ENCODE measurements at places on chromosomes 2 and 18. TPM values are rescaled to one million over a fixed set of nuclear protein-coding genes. Genes with fewer than 3 reads are reported as not detected.

DNA sequence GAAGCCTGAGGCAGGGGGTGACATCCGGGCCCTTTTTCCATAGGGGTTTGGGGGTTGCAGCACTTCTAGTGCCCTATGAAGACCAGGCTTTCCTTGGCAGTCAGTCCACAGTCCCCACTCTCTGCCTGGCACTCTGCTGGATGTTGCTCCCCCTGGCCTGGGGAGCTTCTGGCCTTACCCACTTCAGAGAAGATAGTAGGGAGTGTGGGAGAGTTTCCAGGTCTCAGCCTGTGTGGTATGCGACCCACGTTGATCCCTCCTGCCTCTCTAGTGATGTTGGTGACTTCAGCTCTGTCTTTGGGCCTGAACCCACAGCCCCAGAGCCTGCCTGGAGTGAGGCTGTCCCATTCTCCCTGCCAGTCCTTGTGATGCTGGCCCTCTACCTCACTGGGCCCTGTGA is 105.6 kb downstream of the STPG4 start:
- DNase-seq: no peak
- peaks cover 9% of the 10 kb centered on the region for H3K4me1 ChIP-seq
- H3K27ac ChIP-seq: peak overlapping the region; percentile 56
- no peaks in the 10 kb centered on the region for H3K36me3 ChIP-seq
- no peak overlapping the region for H3K4me3 ChIP-seq

GRCh38 chr18:72995558-72995957 is 127.8 kb upstream of the NETO1 start:
- H3K36me3 ChIP-seq: no peaks in the 10 kb centered on the region
- DNase-seq: no peak
- no peak overlapping the region for H3K4me3 ChIP-seq
- no peak overlapping the region for H3K27ac ChIP-seq
- H3K27me3 ChIP-seq: no peaks in the 10 kb centered on the region
- H3K4me1 ChIP-seq: no peaks in the 10 kb centered on the region

GRCh38 chr2:54464341-54464740 is 8.2 kb downstream of the SPTBN1 start:
- peaks cover 85% of the 10 kb centered on the region for H3K4me1 ChIP-seq
- DNase-seq: no peak
- no peak overlapping the region for H3K27ac ChIP-seq
- H3K27me3 ChIP-seq: no peaks in the 10 kb centered on the region
- no peaks in the 10 kb centered on the region for H3K36me3 ChIP-seq

DNA sequence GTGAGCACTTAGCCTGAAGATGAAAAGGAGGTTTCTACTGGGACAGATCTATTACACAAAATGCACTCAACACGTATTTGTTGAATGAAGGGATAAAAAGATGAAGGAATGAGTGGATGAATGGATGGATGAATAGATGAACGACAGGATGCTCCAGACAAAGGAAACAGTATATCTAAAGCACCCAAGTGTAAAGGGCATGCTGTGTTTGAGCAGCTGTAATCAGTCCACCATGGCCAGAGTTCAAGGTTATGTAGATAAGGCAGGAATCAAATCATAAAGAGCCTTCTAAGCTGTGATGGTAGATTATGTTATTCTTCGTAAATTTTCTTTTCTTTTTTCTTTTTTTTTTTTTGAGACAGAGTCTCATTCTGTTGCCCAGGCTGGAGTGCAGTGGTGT is 213.8 kb upstream of the FBXO11 start:
- H3K27ac ChIP-seq: no peak overlapping the region
- H3K27me3 ChIP-seq: no peaks in the 10 kb centered on the region
- no peaks in the 10 kb centered on the region for H3K4me1 ChIP-seq
- H3K36me3 ChIP-seq: no peaks in the 10 kb centered on the region

DNA sequence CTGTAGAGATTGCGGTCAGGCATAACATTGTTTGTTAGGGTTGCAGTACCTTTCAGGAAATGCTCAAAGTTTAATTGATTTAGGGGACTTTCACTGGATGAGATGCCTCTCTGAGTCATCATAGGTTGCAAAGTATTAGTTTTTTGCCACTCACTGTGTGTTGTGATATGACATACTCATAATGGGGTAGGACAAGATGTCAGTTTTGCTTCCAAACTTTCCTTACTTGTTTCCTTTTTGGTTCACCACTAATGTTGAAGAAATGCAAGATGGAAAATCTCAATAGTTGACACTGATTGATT is 35.0 kb upstream of the PTH2R start:
- no peak for DNase-seq
- H3K36me3 ChIP-seq: no peaks in the 10 kb centered on the region
- no peaks in the 10 kb centered on the region for H3K27me3 ChIP-seq
- no peak overlapping the region for H3K4me3 ChIP-seq

GRCh38 chr18:69383186-69383585 is 17.5 kb upstream of the DOK6 start:
- H3K27me3 ChIP-seq: no peaks in the 10 kb centered on the region
- H3K27ac ChIP-seq: no peak overlapping the region
- no peaks in the 10 kb centered on the region for H3K4me1 ChIP-seq

DNA sequence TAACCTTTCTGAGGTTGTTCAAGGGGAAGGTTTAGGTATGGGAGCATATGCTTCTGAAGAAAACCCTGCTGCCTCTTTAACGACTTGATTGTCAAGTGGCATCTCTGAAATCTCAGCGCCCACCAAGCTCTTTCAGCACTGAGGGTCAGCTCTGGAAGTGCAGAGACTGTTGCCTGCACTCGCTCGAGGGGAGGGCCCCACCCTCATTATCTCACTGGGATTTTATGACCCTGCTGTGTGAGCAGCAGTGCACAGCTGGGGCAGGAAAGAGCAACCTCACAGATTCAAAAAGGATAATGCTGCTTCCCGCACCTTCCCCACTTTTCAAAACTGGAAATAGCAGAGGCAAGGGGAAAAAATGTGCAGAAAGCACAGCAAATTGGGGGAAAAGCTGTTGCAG is 56.9 kb upstream of the SPRED2 start:
- H3K4me3 ChIP-seq: no peak overlapping the region
- H3K36me3 ChIP-seq: no peaks in the 10 kb centered on the region
- no peaks in the 10 kb centered on the region for H3K27me3 ChIP-seq
- no peak for DNase-seq

- H3K36me3 ChIP-seq: no peaks in the 10 kb centered on the region
- peaks cover 4% of the 10 kb centered on the region for H3K27me3 ChIP-seq
- no peak overlapping the region for H3K27ac ChIP-seq
- H3K4me3 ChIP-seq: no peak overlapping the region
- DNase-seq: no peak
Observed at GRCh38 chr2:96687266-96687665, 44.7 kb downstream of the FER1L5 start.

- peaks cover 55% of the 10 kb centered on the region for H3K27me3 ChIP-seq
- no peak for DNase-seq
- no peaks in the 10 kb centered on the region for H3K36me3 ChIP-seq
- H3K4me1 ChIP-seq: peaks cover 12% of the 10 kb centered on the region
Observed at GRCh38 chr18:49561289-49562193, at the start of gene LIPG. Gene LIPG (plus strand): TSS chr18:49562057. CDS start chr18:49562309, 252 bp downstream.

- DNase-seq: no peak
- no peaks in the 10 kb centered on the region for H3K27me3 ChIP-seq
- H3K4me3 ChIP-seq: no peak overlapping the region
- H3K36me3 ChIP-seq: no peaks in the 10 kb centered on the region
- no peaks in the 10 kb centered on the region for H3K4me1 ChIP-seq
Observed at GRCh38 chr2:75098856-75099255, 100.5 kb downstream of the TACR1 start.

GRCh38 chr2:179487010-179487731 is 222.5 kb upstream of the SESTD1 start:
- no peaks in the 10 kb centered on the region for H3K27me3 ChIP-seq
- H3K36me3 ChIP-seq: no peaks in the 10 kb centered on the region
- H3K4me1 ChIP-seq: no peaks in the 10 kb centered on the region
- no peak for DNase-seq
- no peak overlapping the region for H3K27ac ChIP-seq
- H3K4me3 ChIP-seq: no peak overlapping the region

DNA sequence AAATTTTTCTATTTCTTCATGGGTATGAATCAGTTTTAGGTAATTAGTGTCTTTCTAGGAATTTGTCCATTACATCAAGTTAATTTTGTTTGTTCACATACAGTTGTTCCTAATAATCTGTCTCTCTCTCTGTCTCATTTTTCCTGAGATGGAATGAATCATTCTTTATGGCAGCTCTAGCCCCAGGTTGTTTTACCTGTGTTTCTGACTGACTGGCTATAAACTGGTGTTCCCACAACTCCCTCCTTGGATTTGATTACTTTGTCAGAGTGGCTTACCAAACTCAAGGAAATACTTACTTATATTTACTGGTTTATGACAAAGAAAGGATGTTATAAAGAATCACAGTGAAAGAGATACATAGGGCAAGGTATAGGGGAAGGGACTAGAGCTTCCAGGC is 15.1 kb downstream of the ADNP2 start:
- H3K4me3 ChIP-seq: no peak overlapping the region
- peaks cover 27% of the 10 kb centered on the region for H3K36me3 ChIP-seq
- DNase-seq: no peak

DNA sequence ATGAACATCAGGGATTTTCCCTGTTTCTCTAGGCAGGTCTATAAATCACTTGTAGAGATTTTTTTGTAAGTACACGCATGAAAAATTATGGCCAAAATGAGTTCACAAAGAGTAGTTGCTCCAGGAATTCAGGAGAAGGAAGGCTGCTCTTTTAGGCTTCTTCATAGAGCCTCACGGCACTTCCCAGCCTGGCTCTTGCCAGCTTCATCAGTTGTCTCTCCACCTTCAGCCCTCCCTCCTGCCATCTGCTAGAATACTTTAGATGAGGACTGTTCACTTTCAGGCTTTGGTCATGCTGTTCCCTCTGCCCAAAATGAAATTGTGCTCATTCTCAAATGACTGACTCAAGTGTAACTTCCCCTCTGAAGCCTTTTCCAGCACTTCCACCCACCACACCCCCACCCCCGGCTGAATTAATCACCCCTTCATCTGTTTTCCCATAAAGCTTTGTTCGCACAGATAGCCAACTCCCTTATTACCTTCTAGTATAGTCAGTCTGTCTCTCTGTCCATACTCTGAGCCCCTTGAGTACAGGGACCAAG is 1.8 kb upstream of the ABCA12 start:
- H3K27ac ChIP-seq: no peak overlapping the region
- H3K4me1 ChIP-seq: no peaks in the 10 kb centered on the region
- no peaks in the 10 kb centered on the region for H3K36me3 ChIP-seq
- H3K4me3 ChIP-seq: no peak overlapping the region
- no peaks in the 10 kb centered on the region for H3K27me3 ChIP-seq

GRCh38 chr2:79120194-79120713 is at the start of gene REG1A:
Gene REG1A (plus strand): TSS chr2:79120488. CDS start chr2:79120862, 374 bp downstream.
- H3K4me1 ChIP-seq: no peaks in the 10 kb centered on the region
- H3K4me3 ChIP-seq: no peak within 1 kb of the TSS
- no peak within 1 kb of the TSS for H3K27ac ChIP-seq
- no peaks in the 10 kb centered on the region for H3K27me3 ChIP-seq
- DNase-seq: no peak

GRCh38 chr2:152432206-152432653 is 97.3 kb downstream of the FMNL2 start:
- no peak overlapping the region for H3K4me3 ChIP-seq
- H3K27ac ChIP-seq: peak overlapping the region; percentile 61
- peak; percentile 39 for DNase-seq
- H3K4me1 ChIP-seq: peaks cover 16% of the 10 kb centered on the region
- no peaks in the 10 kb centered on the region for H3K27me3 ChIP-seq

GRCh38 chr2:179796213-179797007 is 65.0 kb downstream of the ZNF385B start:
- no peak overlapping the region for H3K27ac ChIP-seq
- no peaks in the 10 kb centered on the region for H3K36me3 ChIP-seq
- DNase-seq: no peak
- no peak overlapping the region for H3K4me3 ChIP-seq
- H3K4me1 ChIP-seq: no peaks in the 10 kb centered on the region

DNA sequence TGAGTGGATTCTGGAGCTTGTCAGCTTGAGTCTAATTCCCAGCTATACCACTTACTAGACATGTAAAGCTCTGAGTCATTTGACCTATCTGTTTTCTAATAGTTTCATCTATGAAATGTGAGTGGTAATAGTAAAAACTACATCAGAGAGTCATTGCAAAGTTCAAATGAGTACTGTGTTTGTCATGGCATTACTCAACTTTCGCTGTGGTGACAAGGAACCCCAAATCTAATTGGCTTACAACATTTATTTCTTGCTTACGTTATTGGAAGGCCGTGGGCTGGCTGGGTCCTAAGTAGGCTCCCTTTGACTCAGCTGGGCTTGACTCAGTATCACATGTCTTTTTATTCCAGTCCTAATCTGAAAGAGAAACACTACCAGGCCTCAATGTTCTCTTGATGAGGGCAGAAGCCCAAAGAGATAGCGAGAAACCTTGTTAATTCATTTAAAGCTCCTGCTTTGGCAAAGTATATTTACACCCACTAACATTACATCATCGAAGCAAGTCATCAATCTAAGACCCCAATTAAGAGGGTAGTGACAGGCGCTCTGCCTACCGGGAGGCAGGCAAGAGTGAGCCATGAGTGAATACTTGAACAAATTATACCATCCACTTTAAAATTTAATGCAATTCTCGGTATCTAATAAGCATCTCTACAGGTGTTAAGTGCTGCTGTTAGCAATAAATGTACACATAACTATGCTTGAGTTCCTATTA is 431.8 kb upstream of the SPHKAP start:
- no peak for DNase-seq
- H3K4me3 ChIP-seq: no peak overlapping the region
- H3K27me3 ChIP-seq: no peaks in the 10 kb centered on the region
- no peaks in the 10 kb centered on the region for H3K36me3 ChIP-seq

- DNase-seq: no peak
- no peaks in the 10 kb centered on the region for H3K36me3 ChIP-seq
- H3K27ac ChIP-seq: no peak overlapping the region
- H3K4me3 ChIP-seq: no peak overlapping the region
- H3K4me1 ChIP-seq: no peaks in the 10 kb centered on the region
Observed at GRCh38 chr2:50484371-50484770, 547.6 kb downstream of the NRXN1 start.

GRCh38 chr2:73295751-73296400 is 2.5 kb upstream of the EGR4 start:
- no peak overlapping the region for H3K27ac ChIP-seq
- peaks cover 68% of the 10 kb centered on the region for H3K27me3 ChIP-seq
- H3K36me3 ChIP-seq: no peaks in the 10 kb centered on the region
- DNase-seq: no peak
- peaks cover 12% of the 10 kb centered on the region for H3K4me1 ChIP-seq
- no peak overlapping the region for H3K4me3 ChIP-seq

- H3K36me3 ChIP-seq: no peaks in the 10 kb centered on the region
- peaks cover 8% of the 10 kb centered on the region for H3K4me1 ChIP-seq
- H3K4me3 ChIP-seq: peak overlapping the region; percentile 53
Observed at GRCh38 chr2:177165061-177165583, 47.5 kb upstream of the HNRNPA3 start.

Gene SPC25
- total RNA-seq: not detected

Gene CD226
- 0.40 TPM for total RNA-seq

Gene NIF3L1
- 24.0 TPM for total RNA-seq

Gene RAB6C
- total RNA-seq: not detected

Gene NT5C1B
- not detected for total RNA-seq

Gene ITGB6
- total RNA-seq: 0.64 TPM

Gene TMEM200C
- total RNA-seq: 0.79 TPM

Gene SP140
- total RNA-seq: not detected

Gene SNORC
- 0.95 TPM for total RNA-seq

Gene RGPD5
- 32.5 TPM for total RNA-seq

Gene ACVR1C
- 0.31 TPM for total RNA-seq

Data from heart right ventricle (tissue), 16 donors.